Epithelial cell of alveolus of lung (primary cell): ENCODE measurements at places on chromosomes 16 and 17. TPM values are rescaled to one million over a fixed set of nuclear protein-coding genes. Genes with fewer than 3 reads are reported as not detected.

Gene STUB1
- 93.3 and 150 TPM in 2 replicates for total RNA-seq

Gene KRT33B
- not detected in 2 replicates for total RNA-seq

Gene CRISPLD2
- 113 and 252 TPM in 2 replicates for total RNA-seq

Gene NOD2
- total RNA-seq: 0.13 TPM in 1 of 2 replicates, not detected in the other

Gene NPIPB2
- total RNA-seq: 12.2 TPM in 1 of 2 replicates, not detected in the other

Gene PIRT
- not detected in 2 replicates for total RNA-seq

Gene KRT32
- total RNA-seq: 0.13 TPM in 1 of 2 replicates, not detected in the other

Gene SMG6
- total RNA-seq: 77.8 and 81.3 TPM in 2 replicates

Gene PRSS27
- 0.13 and 4.7 TPM in 2 replicates for total RNA-seq

Gene SPATA20
- total RNA-seq: 38.5 and 64.8 TPM in 2 replicates

Gene PRSS33
- not detected in 2 replicates for total RNA-seq

Gene MYH13
- not detected in 2 replicates for total RNA-seq
